ENCODE measurements at places on chromosomes 6 and 20. TPM values are rescaled to one million over a fixed set of nuclear protein-coding genes. Genes with fewer than 3 reads are reported as not detected.

DNA sequence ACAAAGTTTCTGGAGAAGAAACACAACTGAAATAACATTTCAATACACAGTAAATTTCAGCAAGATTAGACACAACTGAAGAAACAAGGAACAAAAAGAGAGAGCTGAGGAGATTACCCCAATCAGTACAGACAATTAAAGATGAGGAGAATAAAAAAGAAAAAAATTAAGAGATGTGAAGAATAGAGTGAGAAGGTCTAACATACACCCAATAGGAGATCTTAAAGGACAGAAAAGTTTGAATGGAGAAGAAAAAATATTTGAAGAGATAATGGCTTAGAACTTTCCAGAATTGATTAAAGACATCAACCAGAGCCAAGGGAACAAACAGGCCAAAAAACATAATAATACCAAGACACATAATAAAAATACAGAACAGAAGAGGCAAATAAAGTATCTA is 116.4 kb downstream of the HUS1B start:
- H3K4me3 ChIP-seq: no peak overlapping the region
- no peaks in the 10 kb centered on the region for H3K4me1 ChIP-seq
- peaks cover 53% of the 10 kb centered on the region for H3K36me3 ChIP-seq
- DNase-seq: no peak
- no peak overlapping the region for H3K27ac ChIP-seq
- H3K27me3 ChIP-seq: no peaks in the 10 kb centered on the region

GRCh38 chr6:112014483-112014882 is 39.4 kb upstream of the CCN6 start:
- H3K4me3 ChIP-seq: no peak overlapping the region
- no peaks in the 10 kb centered on the region for H3K4me1 ChIP-seq
- no peak overlapping the region for H3K27ac ChIP-seq
- no peaks in the 10 kb centered on the region for H3K27me3 ChIP-seq
- no peaks in the 10 kb centered on the region for H3K36me3 ChIP-seq

GRCh38 chr6:699319-699718 is 6.4 kb upstream of the EXOC2 start:
- H3K27me3 ChIP-seq: no peaks in the 10 kb centered on the region
- no peak overlapping the region for H3K4me3 ChIP-seq
- no peak for DNase-seq
- 0 out of 2 replicates have a peak, but pooled peaks cover 5% of the 10 kb centered on the region for H3K36me3 ChIP-seq
- H3K4me1 ChIP-seq: peaks cover 26% of the 10 kb centered on the region
- H3K27ac ChIP-seq: no peak overlapping the region

DNA sequence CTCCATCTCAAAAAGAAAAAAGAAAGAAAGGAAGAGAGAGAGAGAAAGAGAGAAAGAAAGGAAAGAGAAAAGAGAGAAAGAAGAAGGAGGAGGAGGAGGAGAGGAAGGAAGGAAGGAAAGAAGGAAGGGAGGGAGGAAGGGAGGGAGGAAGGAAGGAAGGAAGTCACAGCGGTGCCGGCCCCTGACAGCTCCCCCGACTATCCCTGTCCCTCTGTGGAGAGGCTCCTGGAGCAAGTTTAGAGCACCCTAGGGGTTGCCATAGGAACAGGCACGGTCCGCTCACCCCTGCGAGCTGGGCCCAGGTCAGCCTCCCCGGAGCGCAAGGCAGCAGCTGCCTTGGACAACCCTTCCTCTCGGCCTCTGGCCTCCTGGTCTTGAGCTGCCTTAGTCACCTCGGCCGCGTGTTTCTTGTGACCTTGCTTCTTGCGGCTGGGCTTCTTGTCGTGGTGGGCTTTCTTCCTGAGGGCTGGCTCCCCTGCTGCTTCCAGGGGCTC is 6.8 kb downstream of the BNIP5 start:
- peak; percentile 45 for DNase-seq
- H3K4me3 ChIP-seq: no peak overlapping the region
- H3K4me1 ChIP-seq: peaks cover 31% of the 10 kb centered on the region
- no peaks in the 10 kb centered on the region for H3K27me3 ChIP-seq
- no peak overlapping the region for H3K27ac ChIP-seq

DNA sequence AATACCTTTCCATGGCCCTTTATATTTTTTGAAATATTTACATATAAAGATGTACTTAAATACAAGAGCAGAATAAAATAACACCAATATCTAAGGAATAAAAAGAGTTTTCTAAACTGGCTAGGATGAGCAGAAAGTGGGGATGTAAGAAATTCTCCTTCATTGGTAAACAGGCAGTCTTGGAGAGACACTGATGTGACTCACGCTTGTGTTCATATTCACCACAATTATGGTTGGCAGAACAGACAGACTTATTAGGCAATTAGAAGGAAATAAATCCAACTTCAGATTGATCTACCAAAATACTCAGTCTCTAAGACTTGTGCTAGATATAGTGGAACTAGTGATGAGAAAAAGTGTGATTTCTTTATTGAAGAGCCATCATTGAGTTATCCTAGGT is 463.7 kb downstream of the CDC5L start:
- no peaks in the 10 kb centered on the region for H3K27me3 ChIP-seq
- H3K27ac ChIP-seq: no peak overlapping the region
- H3K4me3 ChIP-seq: no peak overlapping the region

DNA sequence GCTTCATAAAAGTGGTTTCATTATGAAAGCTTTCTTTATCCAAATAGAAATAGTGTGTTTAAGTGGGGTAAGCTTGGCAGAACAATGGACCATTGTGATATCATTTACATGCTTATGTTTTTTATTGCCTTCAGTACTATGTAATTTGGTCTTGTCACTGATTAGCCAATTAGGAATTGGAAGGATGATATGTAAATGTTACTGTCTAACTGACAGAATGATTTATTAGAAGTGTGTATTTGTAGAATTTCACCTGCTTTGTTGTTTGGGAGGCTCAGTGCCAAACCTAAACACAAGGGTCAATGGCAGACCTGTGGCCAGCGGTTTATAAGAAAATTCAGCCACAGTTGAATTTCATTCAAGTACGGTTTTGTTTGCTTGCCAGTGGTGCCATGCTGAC is 39.0 kb downstream of the AIG1 start:
- 0 out of 2 replicates have a peak, but pooled peaks cover 2% of the 10 kb centered on the region for H3K36me3 ChIP-seq
- no peak for DNase-seq
- H3K4me3 ChIP-seq: no peak overlapping the region
- no peak overlapping the region for H3K27ac ChIP-seq
- no peaks in the 10 kb centered on the region for H3K27me3 ChIP-seq

GRCh38 chr6:14720411-14721102 is 525.3 kb upstream of the JARID2 start:
- peaks cover 5% of the 10 kb centered on the region for H3K27me3 ChIP-seq
- H3K27ac ChIP-seq: no peak overlapping the region
- peaks cover 19% of the 10 kb centered on the region for H3K4me1 ChIP-seq
- DNase-seq: no peak
- H3K36me3 ChIP-seq: no peaks in the 10 kb centered on the region

DNA sequence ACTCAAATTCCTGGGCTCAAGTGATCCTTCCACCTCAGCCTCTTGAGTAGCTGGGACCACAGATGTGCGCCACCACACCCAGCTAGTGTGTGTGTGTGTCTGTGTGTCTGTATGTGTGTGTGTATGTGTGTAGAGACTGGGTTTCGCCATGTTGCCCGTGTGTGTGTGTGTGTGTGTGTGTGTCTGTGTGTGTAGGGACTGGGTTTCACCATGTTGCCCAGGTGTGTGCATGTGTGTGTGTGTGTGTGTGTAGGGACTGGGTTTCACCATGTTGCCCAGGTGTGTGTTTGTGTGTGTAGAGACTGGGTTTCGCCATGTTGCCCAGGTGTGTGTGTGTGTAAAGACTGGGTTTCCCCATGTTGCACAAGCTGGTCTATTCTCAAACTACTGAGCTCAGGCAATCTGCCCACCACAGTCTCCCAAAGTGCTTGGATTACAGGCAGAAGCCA is 28.3 kb downstream of the CDK5RAP1 start:
- no peaks in the 10 kb centered on the region for H3K4me1 ChIP-seq
- peaks cover 43% of the 10 kb centered on the region for H3K36me3 ChIP-seq
- DNase-seq: no peak
- no peaks in the 10 kb centered on the region for H3K27me3 ChIP-seq
- no peak overlapping the region for H3K27ac ChIP-seq

- no peak overlapping the region for H3K27ac ChIP-seq
- no peak for DNase-seq
- H3K4me3 ChIP-seq: no peak overlapping the region
- 0 out of 2 replicates have a peak, but pooled peaks cover 2% of the 10 kb centered on the region for H3K27me3 ChIP-seq
- no peaks in the 10 kb centered on the region for H3K36me3 ChIP-seq
Observed at GRCh38 chr6:150549674-150550101, 50.0 kb upstream of the PLEKHG1 start.

DNA sequence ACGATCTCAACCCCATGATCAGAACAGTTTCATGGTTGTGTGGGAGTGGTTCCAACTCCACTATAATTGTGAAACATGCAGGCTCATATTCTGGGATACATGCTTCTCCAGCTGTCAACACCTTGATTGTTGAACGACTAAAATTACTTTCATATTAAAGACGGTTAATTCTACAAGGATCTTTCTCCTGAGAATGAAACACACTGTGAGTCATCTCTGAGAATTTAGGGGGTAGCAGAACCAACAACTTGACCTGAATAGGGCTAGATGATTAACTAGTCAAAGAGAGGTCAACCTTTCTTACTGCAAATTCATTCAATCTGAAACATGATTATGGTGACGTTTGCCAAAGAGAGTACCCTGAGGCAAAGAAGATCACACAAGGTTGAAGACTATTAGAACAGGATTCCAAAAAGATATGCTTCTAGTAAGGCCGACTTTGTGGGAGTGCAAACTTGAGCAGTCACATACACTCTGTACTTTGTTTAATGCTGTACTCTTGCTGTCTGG is 175.2 kb upstream of the CITED2 start:
- no peaks in the 10 kb centered on the region for H3K36me3 ChIP-seq
- no peak overlapping the region for H3K4me3 ChIP-seq

The TRERF1 gene
- 23.9 TPM for total RNA-seq

The TMEM244 gene
- total RNA-seq: not detected

The CAPN11 gene
- 3.3 TPM for total RNA-seq

The FERMT1 gene
- total RNA-seq: 17.6 TPM

The TMC2 gene
- not detected for total RNA-seq

The PDE10A gene
- total RNA-seq: 3.1 TPM

The PTPRT gene
- total RNA-seq: 1.1 TPM

The SDHAF4 gene
- total RNA-seq: 20.0 TPM

The NELFE gene
- total RNA-seq: 79.0 TPM

The SLC35B3 gene
- 9.9 TPM for total RNA-seq

Measured in WTC11 (cell line).